ENCODE measurements at places on chromosomes 2 and 18.

DNA sequence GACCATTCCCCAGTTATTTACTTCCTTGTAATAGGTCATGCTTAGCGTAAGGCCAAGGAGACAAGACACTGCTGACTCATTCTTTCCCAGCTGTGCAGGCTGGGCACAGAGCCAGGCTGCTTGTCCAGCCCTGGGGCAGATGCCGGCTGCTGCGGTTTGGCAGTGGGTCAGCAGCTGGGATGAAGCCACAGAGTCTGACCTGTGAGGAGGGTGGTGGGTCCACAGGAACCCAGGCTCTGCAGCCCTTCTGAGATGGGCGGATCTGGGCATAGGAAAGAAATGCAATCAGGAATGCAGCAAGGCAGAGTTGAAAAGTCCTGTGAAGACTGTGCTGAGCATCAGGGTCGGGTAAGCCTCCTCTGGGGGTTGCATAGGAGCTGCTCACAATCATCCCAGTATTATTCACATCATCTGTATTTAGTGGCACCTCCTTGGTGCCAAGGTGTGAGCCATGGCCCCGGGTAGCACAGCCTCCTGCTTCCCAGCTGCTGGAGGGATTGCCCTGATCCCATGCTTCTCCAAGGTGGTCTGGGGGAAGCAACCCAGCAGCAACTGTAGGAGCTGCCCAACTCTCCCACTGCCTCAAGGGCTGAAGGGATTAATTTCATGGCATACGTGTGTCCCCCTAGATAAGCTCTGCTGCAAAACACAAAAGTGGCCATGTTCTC lies 139.0 kb downstream of the DDX1 start:
- DNase-seq: no peak

DNA sequence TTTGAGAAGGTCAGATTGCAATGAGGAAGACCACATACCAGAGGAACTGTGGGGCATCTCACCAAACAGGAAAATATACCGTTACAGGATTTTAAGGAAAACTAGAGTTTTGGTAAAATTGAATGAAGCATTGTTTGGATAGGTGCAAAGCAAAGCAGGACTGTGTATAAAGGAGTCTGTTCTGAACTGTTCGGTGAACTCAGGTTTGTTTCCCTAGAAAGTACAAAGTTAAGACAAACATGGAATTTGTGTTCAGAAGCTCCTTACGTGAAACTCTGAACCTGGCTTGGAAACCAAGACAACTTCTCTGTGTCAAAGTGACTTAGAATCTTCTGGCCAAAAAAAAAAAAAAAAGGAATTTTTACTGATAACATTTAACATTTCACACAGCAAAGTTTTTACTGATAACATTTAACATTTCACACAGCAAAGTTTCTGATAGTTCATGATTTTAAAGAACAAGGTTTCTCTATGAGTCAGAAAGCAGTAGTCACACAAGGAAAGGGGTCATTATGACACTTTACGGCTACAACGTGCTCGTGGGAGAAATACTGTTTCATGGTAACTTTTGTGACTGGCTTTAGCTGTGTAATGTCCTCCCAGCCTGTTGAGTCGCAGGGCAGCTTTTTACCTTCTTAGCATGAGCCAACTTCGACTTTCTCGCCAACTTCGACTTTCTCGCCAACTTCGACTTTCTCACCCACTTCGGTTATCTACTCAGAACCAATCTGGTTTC lies 21.2 kb upstream of the TET3 start:
- no peak for DNase-seq

- no peak for DNase-seq
These were observed 25.7 kb downstream of the MC2R start for GRCh38 chr18:13889671-13890070.

DNA sequence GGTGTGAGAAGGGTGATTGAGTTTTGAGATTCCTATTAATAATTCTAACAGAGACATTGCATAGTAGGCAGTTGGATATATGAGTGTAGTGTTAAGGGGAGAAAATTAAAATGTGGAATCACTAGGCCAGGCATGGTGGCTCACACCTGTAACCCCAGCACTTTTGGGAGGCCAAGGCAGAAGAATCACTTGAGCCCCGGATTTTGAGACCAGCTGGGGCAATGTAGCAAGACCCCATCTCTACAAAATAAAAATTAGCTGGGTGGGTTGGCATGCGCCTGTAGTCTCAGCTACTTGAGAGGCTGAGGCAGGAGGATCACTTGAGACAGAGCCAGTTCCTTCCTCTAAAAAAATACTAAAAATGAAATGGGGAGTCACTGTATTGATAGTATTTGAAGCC lies 150.6 kb downstream of the MCFD2 start:
- DNase-seq: no peak

DNA sequence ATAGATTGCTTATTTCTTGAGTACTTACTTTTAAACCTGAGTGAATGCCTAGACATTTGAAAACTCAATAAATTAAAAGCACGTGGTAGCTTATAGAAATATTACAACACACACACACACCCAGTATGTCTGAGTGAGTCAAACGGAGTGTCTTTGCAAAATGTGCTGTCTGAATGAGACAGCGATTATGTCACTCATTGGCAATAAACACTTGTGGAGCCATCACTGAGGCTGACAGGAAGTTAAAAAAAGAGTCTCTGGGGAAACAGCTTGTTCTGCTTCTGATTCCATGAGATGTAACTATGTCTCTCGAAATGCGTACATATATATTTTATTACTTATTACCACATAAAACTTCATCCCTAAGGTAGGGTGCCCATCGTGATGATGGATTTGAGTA lies 22.3 kb upstream of the VPS4B start:
- no peak for DNase-seq

- no peak for DNase-seq
These were observed 109.7 kb upstream of the PKDCC start for GRCh38 chr2:41937921-41938708.

DNA sequence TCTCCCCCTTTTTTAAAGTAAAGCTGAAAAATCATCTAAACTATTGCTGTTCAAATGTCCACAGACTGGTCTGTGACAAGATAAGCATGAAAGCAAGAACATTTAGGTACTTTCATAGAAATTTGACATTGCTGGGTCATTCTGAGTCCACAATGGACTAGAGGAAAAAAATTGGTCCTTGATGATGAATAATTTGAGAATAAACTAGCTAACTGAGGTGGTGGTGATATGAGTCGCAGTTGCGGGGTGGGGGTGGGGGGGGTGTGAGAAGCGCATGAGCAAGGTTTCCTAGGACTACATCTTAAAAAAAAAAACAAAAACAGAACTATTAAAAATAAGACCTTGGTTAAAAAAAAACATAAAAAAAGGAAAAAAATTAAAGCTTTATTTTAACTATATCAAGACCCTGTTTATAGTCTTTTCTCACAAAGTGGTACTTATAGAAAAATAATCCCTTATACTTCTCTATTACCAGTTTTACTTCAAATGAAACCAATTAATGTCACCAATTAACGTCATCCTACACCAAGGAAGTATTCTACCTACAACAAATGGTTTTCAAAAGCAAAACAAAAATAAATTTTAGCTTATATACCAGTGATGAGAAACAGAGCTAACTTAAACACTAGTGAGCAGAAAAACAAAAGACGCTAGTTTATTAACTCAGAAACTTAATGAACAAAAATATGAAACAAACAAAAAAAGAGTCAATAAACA lies 88.1 kb downstream of the ASXL2 start:
- no peak for DNase-seq

DNA sequence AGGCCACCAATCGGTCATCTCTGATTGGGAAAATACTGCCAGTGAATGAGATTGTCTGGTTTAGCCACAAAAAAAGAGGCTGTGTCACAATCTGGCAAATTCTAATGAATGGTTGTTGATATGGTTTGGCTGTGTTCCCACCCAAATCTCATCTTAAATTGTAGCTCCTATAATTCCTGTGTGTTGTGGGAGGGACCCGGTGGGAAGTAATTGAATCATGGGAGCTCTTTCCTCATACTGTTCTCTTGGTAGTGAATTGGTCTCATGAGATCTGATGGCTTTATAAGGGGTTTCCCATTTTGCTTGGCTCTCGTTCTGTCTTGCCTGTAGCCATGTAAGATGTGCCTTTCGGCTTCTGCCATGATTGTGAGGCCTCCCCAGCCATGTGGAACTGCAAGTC lies 838.3 kb downstream of the SLC4A3 start:
- DNase-seq: no peak

- no peak for DNase-seq
These were observed 11.0 kb downstream of the SLC4A3 start for GRCh38 chr2:219638217-219638947.

DNA sequence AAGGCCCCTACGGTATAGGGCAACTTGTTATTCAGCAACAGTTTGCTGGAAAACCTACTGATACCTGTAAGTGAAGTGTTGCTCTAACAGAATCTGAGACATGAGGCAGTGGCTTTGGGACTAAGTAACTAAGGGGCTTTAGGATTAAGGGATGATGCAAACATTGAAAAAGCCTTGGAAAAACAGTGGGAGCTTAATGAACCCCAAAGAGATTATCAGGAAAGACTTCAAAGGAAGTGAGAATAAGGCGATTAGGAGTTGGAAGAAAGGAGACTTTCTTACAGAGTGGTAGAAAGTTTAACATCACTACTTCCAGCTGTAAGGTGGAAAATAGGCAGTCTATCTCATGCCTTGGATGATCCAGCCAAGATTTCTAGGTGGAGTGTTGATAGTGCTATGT lies 158.2 kb upstream of the TRIB2 start:
- DNase-seq: no peak

GRCh38 chr2:222708274-222708710 lies 36.8 kb downstream of the MOGAT1 start:
- peak; percentile 64 for DNase-seq
